ENCODE measurements at places on chromosomes 7 and 10. TPM values are rescaled to one million over a fixed set of nuclear protein-coding genes. Genes with fewer than 3 reads are reported as not detected.

The NPSR1 gene
- 0.58 TPM for total RNA-seq

The C10orf67 gene
- total RNA-seq: not detected

The CACNA2D1 gene
- 89.1 TPM for total RNA-seq

The ELFN1 gene
- total RNA-seq: 2.5 TPM

The HOXA11 gene
- 9.3 TPM for total RNA-seq

The NPC1L1 gene
- total RNA-seq: not detected

The KNDC1 gene
- total RNA-seq: 1.2 TPM

The SPAG6 gene
- total RNA-seq: 0.37 TPM

The ASAH2B gene
- 5.2 TPM for total RNA-seq

The DMTF1 gene
- 252 TPM for total RNA-seq

Data from urinary bladder (tissue), 4 donors.